IPS DF 19.7 (cell line): ENCODE measurements at places on chromosomes 16 and 17.

DNA sequence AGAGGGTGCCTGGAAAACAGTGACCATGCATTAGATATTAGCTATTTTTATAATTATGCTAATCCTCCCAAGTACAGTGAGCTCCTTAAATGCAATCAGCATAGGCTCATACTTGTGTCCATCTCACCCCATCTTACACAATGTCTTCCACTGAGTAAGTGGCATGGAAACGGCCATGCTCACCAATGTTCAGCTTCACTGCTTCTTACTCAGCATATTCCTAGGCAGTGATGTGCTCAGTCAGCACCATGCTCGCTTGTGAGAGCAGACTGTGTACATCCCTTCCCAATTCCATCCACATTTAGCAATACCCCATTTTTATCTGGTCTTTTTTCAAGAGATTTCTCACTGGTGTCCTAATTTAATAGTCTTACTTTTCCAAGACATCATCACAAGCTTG is 454.8 kb upstream of the SOX9 start:
- DNase-seq = no peak

- DNase-seq = no peak
Observed at GRCh38 chr17:69857412-69857835, 217.6 kb upstream of the KCNJ16 start.

- no peak for DNase-seq
Observed at GRCh38 chr17:39975801-39976200, 4.8 kb upstream of the PSMD3 start.

GRCh38 chr17:67132366-67132765 is 88.0 kb downstream of the CACNG1 start:
- DNase-seq = no peak

GRCh38 chr17:38654411-38655398 is 20.1 kb downstream of the EPOP start:
- DNase-seq = no peak

- no peak for DNase-seq
Observed at GRCh38 chr16:65123396-65124211, 1.7 kb upstream of the CDH11 start.

GRCh38 chr17:51427856-51428255 is 167.5 kb downstream of the UTP18 start:
- DNase-seq = no peak

- no peak for DNase-seq
Observed at GRCh38 chr16:70746708-70747424, 54.1 kb downstream of the VAC14 start.

DNA sequence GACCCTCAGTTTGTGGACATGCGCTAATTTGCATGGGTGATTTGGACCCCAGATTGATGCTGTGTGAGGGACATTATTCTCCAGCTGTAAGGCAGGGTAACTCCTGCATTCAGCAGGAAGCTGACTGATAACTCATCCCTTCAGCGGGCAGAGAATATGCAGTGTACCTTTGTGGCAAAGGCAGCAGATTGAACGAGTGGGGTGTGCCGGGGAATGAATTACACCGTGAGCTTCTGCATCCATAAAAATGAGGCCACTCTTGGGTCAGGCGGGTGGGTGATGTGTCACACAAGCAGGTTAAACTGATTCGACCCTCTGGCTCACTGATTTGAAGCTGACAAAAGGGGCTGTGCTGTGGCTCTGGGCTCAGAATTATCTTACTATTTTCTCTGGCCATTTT is 128.9 kb upstream of the PMFBP1 start:
- DNase-seq = no peak

GRCh38 chr16:11500700-11501346 is 85.9 kb downstream of the LITAF start:
- no peak for DNase-seq

DNA sequence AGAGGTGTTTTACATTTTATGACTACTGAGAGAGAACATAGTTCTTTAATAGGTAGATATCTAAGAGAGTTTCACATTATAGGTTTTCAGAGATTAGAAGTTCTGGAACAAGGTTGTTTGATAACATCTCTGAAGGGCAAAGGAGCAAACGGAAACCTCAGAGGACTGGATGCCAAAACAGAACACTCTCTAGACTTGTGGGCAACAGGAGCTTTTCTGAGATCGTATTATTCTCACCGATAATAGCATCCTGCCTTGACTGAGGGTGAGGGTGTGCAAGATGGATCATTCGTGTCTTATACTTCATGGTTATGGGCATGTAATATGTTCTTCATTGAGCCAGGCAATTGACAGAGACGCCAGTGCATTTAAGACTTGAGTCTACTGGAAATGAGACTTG is 234.8 kb downstream of the IRX3 start:
- no peak for DNase-seq

- no peak for DNase-seq
Observed at GRCh38 chr17:74682471-74683190, 30.1 kb downstream of the CD300LF start.

GRCh38 chr17:69143151-69143550 is 1.5 kb upstream of the ABCA6 start:
- no peak for DNase-seq

DNA sequence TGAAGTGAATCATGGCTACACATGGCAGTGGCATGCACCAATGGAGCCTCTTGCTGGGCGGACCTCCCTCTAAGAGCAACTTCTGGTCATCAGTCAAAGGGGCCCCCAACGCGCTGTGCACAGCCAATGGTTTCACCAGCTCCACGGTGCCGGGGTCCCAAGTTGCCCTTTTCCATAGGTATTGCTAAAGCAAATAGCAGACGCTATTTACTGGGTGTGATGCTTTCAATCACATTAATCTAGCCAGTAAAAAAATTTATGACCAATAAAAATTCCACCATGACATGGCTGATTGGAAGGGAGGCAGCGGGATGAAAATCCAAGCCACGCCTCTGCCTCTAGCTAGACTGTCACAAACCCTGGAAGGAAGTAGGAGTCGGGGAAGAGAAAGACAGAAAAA is 680.3 kb upstream of the SOX9 start:
- no peak for DNase-seq

DNA sequence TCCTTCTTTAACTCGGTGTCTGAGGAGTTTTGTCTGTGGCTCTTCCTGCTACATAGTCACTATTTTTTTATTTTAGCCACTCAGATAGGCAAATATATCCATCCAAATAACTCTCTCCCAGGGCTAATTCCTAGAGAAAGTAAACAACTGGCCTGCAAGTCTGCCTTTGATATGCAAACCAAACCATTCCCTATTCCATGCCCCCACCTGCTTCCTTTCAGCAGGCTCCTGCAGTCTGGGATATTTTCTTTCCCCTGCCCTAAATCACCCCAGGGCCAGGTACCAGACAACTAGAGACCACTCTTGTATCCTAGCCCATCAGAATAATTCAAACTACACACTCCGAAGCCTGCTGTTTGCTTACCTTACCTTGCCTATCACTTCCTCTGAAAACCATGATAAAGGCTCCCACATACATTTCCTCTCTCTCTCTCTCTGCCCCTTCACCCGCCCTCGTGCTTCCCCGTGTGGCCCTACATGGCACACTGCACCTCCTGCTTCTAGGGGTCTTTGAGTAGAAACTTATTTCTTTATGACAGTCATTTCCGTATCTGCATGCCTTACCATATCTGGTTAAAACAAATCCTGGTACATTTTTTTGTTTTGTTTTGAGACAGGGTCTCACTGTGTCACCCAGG is 8.3 kb downstream of the CD300H start:
- no peak for DNase-seq

DNA sequence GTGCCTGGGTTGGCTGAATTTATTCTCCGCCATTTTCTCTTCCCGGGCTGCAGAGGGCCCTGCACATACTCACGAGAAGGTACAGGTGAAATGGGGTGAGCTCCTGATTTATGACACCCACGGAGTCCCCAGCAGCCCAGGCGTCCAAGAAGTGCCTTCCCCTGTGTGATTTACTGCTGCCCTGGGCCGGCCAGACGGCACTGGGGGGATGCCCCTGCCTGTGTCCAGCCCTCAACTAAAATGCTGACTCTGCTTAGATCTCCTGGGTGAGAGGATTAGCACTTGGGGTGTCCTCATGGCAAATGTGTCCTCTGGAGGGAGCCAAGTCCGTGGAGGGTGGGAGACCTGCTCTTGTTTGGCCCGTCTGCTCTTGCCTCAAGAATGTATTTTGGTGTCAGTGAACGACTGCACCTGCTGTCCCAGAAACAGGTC is 132.4 kb downstream of the MAF start:
- no peak for DNase-seq

GRCh38 chr17:2222301-2222700 is 81.3 kb downstream of the SMG6 start:
- no peak for DNase-seq

GRCh38 chr17:41256291-41256685 is 1.1 kb downstream of the KRTAP9-9 start:
- DNase-seq = no peak
